Caco-2 (cell line): ENCODE measurements at places on chromosomes 2 and 18.

- no peak for DNase-seq
These were observed 71.7 kb upstream of the MYO3B start for GRCh38 chr2:170106102-170106840.

DNA sequence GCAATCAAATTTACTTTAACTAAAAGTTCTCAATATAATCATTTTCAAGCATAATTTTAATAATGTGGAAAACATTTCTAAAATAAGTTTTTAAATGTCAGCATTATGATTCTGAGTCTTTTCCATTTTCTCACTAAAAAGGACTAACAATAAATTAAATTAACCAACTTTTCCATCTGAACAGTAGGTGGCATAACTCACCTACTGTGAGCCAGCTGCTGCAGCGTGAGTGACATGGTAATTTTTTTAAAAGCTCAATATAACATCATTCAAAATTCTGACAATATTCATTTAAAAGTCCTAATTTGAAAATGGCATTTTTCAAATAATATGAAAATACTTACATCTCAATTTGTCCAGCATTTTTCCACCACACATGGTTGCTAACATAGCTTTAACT lies 66.5 kb downstream of the DTNB start:
- DNase-seq, result no peak

- peak; percentile 70 for DNase-seq
These were observed 80.0 kb downstream of the GFPT1 start for GRCh38 chr2:69306822-69307578.

DNA sequence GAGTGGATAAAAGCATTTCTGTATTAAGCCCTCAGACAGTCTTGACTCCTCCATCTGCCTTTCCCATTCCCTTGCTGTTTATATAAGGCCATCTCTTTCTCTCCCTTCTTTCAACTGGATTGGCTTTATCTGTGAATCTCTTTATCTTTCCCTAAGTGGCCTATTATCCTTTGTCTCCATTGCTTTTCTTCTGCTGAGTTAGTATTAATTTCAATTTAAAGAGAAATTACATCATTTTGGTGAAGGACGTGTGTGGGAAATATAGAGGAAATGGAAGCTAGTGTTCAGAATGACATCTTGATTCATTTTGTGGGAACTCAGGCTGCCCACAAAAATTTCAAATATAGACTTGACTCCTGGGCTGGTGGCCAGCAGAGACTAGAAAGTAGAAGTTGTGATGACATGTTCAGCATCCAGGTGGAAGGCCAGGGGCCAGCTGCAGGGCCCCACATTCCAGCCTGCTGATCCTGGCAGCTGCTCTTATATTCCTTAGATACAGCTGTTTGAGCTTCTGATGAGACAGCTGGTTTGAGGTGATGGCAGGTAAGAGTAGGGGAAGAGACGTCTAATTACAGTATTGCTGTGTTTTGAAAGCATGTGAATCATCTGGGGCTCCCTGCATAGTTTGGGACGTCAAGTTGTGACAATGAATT lies 52.3 kb downstream of the DIS3L2 start:
- no peak for DNase-seq

GRCh38 chr2:205527801-205528200 lies 154.5 kb upstream of the NRP2 start:
- DNase-seq, result no peak

- DNase-seq, result no peak
These were observed 77.4 kb upstream of the NPAS2 start for GRCh38 chr2:100742277-100743254.

DNA sequence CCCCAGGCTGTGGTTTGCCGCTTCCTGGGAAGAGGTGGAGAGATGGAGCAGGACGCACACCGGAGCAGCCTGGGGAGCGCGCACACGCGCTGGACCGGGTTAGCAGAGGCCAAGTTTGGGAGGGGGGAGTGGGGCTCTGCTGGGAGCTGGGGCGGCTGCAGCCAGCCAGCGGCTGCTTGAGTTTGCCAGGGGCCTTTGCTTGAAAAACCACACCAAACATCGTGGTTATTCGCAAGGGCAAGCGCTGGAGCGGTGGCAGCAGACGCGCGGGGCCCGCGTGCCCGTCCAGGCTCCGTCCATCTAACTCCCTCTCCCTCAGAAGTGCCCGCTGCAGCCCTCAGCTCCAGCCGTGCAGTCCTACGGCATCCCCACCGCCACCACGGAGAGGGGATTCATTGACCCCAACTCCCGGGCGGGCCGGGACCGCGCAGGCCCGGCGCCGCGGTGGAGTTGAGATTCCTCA lies 4.6 kb downstream of the PTGR3 start:
- no peak for DNase-seq

DNA sequence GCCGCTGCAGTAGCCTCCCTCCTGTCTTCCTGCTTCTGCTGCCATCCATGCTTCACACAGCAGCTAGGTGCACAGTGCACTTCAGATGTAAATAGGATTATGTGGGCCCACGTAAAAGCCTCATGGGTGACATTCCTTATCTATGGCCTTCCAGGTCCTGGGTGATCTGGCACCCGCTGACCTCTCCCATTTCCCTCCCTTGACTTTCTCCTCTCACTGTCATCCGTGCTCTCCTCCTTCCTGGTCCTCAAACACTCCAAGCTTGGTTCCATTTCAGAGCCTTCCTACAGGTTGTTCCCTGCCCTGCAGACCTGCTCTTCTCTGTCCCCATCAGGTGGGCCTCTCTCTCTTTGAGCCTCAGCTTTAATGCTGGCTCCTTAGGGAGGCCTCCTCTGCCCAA lies 4.0 kb upstream of the SMYD5 start:
- no peak for DNase-seq

- DNase-seq, result no peak
These were observed 98.6 kb downstream of the GFPT1 start for GRCh38 chr2:69288429-69288828.

GRCh38 chr18:60534538-60534937 lies 162.0 kb upstream of the MC4R start:
- DNase-seq, result no peak

GRCh38 chr2:106851087-106851874 lies 34.7 kb downstream of the ST6GAL2 start:
- DNase-seq, result no peak
